Activated CD4-positive, alpha-beta T cell treated with anti-CD3 and anti-CD28 coated beads, Interleukin-2, amount 50 U/mL, for 4 hours (primary cell): ENCODE measurements at places on chromosomes 4 and X.
A peak's percentile ranks its signal among the peaks of the same experiment; 100 is the strongest.

- DNase-seq: no peak
Observed at GRCh38 chrX:105260291-105261043, 40.0 kb upstream of the TEX13A start.

- DNase-seq: no peak
Observed at GRCh38 chr4:113442826-113443225, 318.7 kb downstream of the CAMK2D start.

DNA sequence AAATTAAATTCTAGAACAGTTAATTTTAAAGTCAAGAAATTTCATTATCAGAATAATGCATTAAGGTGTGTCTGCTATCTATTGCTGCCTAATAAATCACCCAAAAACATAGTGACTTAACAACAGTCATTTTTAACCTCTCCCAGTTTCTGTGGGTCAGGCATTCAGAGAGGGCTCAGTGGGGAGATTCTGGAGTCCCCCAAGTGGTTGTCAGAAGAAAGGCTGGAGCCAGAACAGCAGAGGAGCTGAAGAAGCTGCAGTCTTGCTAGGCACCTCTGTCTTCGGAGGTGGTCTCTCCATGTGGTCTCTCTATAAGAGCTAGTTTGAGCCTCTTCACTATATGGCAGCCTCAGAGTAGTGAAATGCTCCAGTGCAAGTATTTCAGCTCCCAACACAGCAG lies 9.3 kb upstream of the HOPX start:
- no peak for DNase-seq

DNA sequence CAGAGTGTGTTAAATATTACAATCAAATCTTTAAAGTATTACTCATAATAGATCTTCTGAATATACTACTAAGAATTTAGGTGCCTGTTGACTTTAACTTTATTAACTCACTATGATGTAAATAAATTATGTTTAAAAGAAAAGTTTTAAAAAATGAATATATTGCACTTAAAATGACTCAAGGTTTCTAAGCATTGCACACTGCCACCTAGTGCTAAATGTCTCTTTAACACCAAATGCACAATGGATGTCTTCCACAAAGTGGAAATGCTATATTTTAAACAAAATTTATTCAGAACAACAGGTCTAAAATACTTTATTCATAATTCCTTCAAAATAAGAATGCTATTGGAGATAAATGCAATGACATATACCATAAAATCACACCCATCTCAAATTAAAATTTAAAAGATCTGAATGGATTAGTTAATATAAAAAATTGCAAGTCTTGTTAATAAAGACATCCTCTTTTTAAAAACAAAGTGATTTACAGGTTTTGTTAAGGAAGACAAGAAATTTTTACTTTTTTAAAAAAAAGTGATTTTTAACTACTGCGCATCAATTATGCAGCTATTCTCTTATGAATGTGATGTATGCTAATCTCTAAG lies 5.5 kb downstream of the INPP4B start:
- no peak for DNase-seq

DNA sequence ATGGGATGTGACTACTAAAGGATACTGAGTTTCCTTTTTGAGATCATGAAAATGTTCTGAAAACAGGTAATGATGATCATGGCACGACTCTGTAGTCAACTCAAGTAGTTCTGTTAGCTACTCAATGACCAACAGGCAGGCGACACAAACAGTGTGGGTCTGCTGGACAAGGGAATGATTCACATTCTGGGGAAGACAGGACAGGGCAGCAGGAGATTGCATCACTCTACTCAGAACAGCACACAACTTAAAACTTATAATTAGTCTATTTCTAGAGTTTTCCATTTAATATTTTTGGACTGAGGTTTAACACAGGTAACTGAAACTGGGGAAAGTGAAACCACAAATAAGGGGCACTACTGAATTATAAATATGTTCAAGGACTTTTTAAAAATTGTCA lies 365.2 kb downstream of the PRDM5 start:
- no peak for DNase-seq

DNA sequence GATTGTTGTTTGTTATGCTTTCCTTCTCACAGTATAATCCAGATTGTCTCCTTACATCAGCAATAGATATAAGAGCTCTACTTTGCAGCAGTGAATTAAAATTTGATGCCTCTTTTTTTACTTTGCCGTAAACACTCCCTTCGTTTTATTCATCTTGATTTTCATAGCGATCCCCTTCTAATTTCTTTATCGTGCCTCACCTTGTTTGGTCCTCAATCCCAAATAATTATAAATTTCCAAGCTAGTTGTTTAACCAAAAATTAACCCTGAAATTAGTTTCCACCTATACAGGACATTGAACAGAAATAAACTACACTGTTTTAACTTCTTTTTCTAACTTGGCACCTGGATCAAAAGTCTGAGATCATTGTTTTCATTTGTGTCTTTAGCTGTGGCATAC lies 35.1 kb upstream of the GRID2 start:
- DNase-seq: no peak

GRCh38 chr4:95957054-95957453 lies 117.2 kb downstream of the PDHA2 start:
- no peak for DNase-seq

- DNase-seq: peak; percentile 1
Observed at GRCh38 chrX:120790118-120790517, 85.5 kb downstream of the CT47B1 start.

DNA sequence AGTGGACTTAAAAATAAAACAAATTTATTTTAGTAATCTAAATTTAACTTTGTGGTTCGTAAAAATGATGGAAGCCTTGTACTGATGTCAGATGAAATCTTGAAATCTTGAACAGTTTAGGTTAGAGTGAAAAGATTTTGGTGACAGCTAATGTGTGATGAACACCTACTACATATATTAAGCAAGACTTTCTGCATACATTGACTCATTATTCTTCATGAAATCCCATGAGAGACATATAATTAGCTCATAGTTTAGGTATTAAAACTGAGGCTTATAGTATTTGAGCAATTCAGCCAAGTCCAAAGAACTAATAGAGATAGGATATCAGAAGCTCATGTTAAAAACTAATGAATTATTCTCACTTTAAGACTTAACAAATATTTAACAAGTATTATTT lies 66.9 kb upstream of the PCDH7 start:
- no peak for DNase-seq

GRCh38 chr4:122898370-122899150 lies 23.8 kb downstream of the NUDT6 start:
- DNase-seq: no peak

GRCh38 chrX:84737471-84737871 lies 235.2 kb upstream of the HDX start:
- no peak for DNase-seq

DNA sequence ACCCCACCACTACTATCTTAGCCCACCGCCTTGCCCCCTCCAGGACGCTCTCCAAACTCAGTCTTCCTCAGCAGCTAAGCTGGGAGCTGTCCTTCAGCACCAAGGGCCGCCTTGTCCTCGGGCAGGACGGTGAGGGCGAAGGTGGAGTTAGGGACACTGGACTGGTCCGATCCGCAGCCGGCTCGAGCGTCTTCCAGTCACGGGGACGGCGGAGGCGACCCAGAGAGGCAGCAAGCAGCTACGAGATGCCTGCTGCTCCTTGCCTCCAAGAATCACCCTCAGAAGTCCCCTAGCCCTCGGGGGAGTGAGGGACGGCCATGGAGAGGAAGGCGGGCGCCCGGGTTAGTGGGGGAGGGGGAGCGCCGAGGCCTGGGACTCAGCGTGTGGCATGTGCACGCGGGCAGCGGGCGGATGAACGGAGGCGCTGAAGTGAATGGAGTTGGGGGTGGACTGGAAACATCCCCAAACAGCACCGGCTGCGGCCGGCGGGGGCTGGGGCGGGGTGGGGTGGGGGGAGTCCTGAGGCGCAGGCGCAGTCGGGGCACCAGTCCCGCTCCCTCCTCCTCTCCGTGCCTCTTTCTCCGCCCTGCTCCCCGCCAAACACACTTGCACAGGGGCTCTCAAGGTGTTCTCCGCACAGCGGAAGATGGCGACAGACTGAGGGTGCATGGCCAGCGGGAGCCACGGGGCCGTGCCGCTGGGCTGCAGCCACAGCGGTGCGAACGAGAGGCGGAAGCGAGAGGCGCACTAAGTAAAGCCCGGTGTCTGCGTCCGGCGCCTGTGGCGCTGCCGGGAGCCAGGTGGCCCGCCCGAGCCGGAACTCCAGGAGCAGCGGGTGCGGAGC lies at the start of gene NALF2:
TSS of gene NALF2 (plus strand) at position 545 of the 844 bp plus-strand sequence. CDS start 957 bp downstream, outside the sequence.
- DNase-seq: peak; percentile 8

DNA sequence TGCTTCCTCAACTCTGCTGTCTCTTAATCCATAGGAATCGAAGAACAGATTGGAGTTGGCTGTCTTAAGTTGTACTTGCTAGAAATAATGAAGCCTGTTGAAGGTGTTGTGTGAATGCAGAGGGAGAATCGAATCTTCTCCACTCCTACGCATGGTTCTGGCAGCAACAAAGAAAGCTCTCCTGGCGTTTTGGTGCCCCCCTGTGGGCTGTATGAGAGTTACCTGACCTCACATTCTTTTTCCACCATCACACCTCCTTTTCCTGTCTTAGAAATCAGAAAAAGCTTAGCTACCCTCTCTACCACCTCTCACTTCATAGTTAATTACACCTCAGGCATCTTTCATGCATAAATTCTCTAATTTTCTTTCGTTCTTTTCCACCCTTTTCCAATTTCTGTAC lies 16.3 kb downstream of the KLF8 start:
- peak; percentile 52 for DNase-seq

- DNase-seq: no peak
Observed at GRCh38 chrX:79330022-79330421, 37.1 kb downstream of the ITM2A start.

GRCh38 chr4:75995727-75996126 lies 5.0 kb upstream of the SDAD1 start:
- DNase-seq: no peak
